ENCODE measurements at places on chromosomes 3 and 15. TPM values are rescaled to one million over a fixed set of nuclear protein-coding genes. Genes with fewer than 3 reads are reported as not detected.

RPL15 gene
- total RNA-seq = 2,605 TPM

CHCHD6 gene
- 17.1 TPM for total RNA-seq

TM4SF1 gene
- total RNA-seq = not detected

CCDC39 gene
- total RNA-seq = not detected

SPATA12 gene
- not detected for total RNA-seq

TKT gene
- 418 TPM for total RNA-seq

FGF7 gene
- not detected for total RNA-seq

NUP210 gene
- 123 TPM for total RNA-seq

DNA sequence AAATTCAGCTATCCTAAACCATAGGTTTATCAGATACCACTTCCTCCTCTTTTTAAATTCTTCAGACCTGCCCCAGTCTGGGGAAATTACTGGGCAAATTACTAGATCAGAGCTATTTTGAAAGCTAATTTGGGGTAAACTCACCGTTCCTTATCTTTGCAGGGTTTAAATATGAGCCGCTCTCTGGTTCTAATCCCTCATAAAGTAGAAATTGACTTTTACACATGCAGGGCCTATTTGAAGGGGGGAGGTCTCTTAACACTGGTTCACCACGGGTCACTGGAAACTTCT lies 11.0 kb upstream of the MEIS2 start:
- no peak overlapping the region for H3K4me3 ChIP-seq
- peaks cover 16% of the 10 kb centered on the region for H3K4me1 ChIP-seq
- peaks cover 74% of the 10 kb centered on the region for H3K27me3 ChIP-seq

GRCh38 chr3:161879470-161879869 lies 382.9 kb downstream of the OTOL1 start:
- no peaks in the 10 kb centered on the region for H3K4me1 ChIP-seq
- no peak overlapping the region for H3K27ac ChIP-seq
- H3K4me3 ChIP-seq = no peak overlapping the region
- no peaks in the 10 kb centered on the region for H3K27me3 ChIP-seq
- DNase-seq = no peak

GRCh38 chr3:162704238-162704637 lies 1207.6 kb downstream of the OTOL1 start:
- H3K4me3 ChIP-seq = no peak overlapping the region
- H3K27me3 ChIP-seq = no peaks in the 10 kb centered on the region
- H3K4me1 ChIP-seq = no peaks in the 10 kb centered on the region
- H3K36me3 ChIP-seq = no peaks in the 10 kb centered on the region
- H3K27ac ChIP-seq = no peak overlapping the region

DNA sequence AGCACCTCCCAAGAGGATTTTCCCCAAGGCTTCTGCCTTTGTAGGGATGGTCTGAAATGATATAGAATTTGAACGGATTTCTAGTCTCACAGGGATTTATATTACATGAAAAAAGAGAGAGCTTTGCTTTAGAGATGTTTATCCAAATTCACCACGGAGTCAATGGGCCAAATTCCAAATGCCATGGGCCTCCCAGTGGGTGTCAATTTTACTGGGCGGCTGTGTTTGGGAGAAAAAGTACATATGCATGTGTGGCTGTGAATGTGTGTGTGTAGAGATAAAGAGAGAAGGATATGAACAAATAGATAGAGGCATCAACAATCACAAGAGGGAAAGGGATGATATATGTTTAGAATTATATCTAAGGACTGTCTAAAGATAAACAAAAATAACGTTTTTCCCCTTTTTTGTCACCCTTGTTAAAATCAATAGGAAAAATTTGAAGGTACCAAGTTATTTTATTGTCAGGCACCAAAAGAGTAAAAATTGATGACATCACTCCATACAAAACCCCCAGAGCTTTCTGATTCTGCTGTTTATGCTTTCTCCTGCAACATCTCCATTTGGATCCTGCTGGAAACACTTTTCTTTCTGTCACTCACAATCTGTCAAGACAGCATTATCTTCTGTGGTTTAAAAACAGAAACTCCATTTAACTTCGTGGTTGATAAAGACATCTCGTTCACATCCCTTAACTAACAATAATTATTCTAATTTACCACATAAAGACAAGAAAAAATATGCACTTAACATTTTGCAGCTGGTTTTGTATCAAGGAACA lies 160.7 kb downstream of the FHIT start:
- H3K4me3 ChIP-seq = no peak overlapping the region
- H3K27me3 ChIP-seq = no peaks in the 10 kb centered on the region
- no peak for DNase-seq

DNA sequence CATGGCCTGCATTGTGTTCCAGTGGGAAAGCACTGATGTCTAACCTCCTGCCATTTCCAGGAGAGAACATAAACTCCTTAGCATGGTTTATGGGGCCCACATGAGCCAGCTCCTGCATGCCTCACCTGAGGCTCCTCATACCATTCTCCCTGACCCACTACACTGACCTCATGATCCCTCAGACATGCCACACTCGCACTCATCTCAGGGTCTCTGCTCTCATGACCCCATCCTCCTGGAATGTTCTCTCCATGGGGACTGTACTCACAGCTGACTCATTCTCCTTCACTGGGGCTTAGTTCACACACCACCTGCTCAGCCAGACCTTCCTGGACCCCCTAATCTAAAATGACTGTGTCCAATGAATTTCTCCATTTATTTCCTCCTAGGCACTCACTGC lies 4.0 kb upstream of the LMCD1 start:
- no peak overlapping the region for H3K27ac ChIP-seq
- peaks cover 7% of the 10 kb centered on the region for H3K4me1 ChIP-seq
- peaks cover 13% of the 10 kb centered on the region for H3K27me3 ChIP-seq
- H3K36me3 ChIP-seq = no peaks in the 10 kb centered on the region
- DNase-seq = no peak

- no peak for DNase-seq
- no peaks in the 10 kb centered on the region for H3K27me3 ChIP-seq
- H3K27ac ChIP-seq = peak overlapping the region; percentile 72
- H3K4me3 ChIP-seq = no peak overlapping the region
- peaks cover 63% of the 10 kb centered on the region for H3K4me1 ChIP-seq
- peaks cover 32% of the 10 kb centered on the region for H3K36me3 ChIP-seq
Measured at GRCh38 chr3:183210341-183210740, 42.7 kb upstream of the B3GNT5 start.
